ENCODE measurements at places on chromosomes 5 and 9. TPM values are rescaled to one million over a fixed set of nuclear protein-coding genes. Genes with fewer than 3 reads are reported as not detected.

Gene CATSPER3
- total RNA-seq: 0.39 TPM

Gene FOXD4L4
- total RNA-seq: not detected

Gene OR1Q1
- total RNA-seq: not detected

Gene ZNF189
- total RNA-seq: 17.9 TPM

Gene C5orf58
- total RNA-seq: not detected

Gene CDO1
- total RNA-seq: 3.3 TPM

DNA sequence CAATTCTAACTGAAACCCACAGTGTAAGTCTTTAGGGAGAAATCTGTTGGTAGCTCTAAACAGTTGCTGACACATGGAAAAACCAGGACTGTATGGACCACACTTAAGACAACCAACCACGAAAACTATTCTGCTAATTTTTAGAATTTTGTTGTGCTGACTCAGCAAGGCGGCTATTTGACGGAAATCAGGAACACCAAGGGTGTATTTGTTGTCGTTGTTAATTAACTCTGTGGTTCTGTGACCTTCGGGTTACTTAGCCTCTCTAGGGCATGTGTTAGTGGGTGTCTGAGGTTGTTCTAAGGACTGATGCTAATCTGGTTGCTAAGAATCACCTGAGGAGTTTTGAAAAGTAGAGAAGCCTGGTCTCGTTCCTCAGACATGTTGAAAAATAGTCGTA is 79.2 kb downstream of the ATP10B start:
- H3K27me3 ChIP-seq: peaks cover 11% of the 10 kb centered on the region
- no peaks in the 10 kb centered on the region for H3K36me3 ChIP-seq
- no peak for DNase-seq
- H3K4me1 ChIP-seq: no peaks in the 10 kb centered on the region
- no peak overlapping the region for H3K27ac ChIP-seq

DNA sequence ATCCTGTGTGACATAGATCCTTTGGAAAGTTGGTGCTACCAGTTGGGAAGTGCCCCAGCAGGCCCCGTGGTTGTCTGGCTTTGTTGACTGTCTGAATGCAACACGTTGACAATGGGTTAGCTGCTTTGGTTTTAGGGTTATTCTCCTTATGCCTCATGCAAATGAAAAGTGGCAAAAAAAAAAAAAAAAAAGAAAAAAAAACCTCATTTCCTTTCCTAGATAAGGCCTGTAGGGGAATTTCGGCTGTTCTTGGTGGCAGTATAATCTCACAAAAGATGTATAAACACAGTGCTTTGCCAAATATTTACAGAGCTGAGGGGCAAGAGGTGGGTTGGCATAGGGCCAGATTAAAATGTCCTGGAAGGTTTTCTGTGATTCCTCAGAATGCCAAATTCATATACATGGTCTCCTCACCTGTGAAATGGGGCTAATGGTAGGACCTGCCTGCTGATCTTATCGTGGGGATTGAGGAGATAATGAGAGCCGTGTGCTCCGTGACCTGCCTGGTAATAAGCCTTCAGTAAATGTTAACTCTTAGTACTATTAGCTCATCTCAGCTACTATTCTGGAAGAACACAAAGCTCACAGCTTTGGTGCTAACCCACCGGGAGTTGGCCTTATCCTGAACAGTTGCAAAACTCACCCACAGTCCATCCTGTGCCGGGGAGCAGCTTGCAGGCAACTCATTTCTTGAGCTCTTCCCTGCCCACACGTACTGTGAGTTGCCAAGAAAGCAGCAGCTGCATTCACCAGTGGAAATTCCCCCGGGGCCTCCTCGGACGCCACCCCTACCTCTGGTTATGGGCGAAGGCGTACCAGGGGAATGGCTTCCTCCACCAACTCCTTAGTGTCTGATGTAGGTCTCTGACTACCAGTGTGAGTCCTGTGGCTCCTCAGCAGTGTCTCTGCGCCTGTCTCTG is 220.3 kb downstream of the NR3C1 start:
- peaks cover 2% of the 10 kb centered on the region for H3K36me3 ChIP-seq
- no peak overlapping the region for H3K27ac ChIP-seq
- H3K4me1 ChIP-seq: peaks cover 28% of the 10 kb centered on the region
- no peak for DNase-seq
- no peak overlapping the region for H3K4me3 ChIP-seq
- H3K27me3 ChIP-seq: no peaks in the 10 kb centered on the region

GRCh38 chr5:25119650-25120049 is 474.9 kb upstream of the CDH10 start:
- H3K4me3 ChIP-seq: no peak overlapping the region
- H3K4me1 ChIP-seq: no peaks in the 10 kb centered on the region
- peaks cover 2% of the 10 kb centered on the region for H3K27me3 ChIP-seq
- no peak for DNase-seq

- H3K27me3 ChIP-seq: no peaks in the 10 kb centered on the region
- no peaks in the 10 kb centered on the region for H3K4me1 ChIP-seq
- H3K27ac ChIP-seq: no peak overlapping the region
- H3K36me3 ChIP-seq: no peaks in the 10 kb centered on the region
Measured at GRCh38 chr5:24817966-24818365, 173.2 kb upstream of the CDH10 start.

GRCh38 chr5:64214132-64214531 is 48.5 kb downstream of the RNF180 start:
- no peak overlapping the region for H3K27ac ChIP-seq
- DNase-seq: no peak
- H3K36me3 ChIP-seq: peaks cover 3% of the 10 kb centered on the region
- no peaks in the 10 kb centered on the region for H3K27me3 ChIP-seq
- H3K4me3 ChIP-seq: no peak overlapping the region

DNA sequence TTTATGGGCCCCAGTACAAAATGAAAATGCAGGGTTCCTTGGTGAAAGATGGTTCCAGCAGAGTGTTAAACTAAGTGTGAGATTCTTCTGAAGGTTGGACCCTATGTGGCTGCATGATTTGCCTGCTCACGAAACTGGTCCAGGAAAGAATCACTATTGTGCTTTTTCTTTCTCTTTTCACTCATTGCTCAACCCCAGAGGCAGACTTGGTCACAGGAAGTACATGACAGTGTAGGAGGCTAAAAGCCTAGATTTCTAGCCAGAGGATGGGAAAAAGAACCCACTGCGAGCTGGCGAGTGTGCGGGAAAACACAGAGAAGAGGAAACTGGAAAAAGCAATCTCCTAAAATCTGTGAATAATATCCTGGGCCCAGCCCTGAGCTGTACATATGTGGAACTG is 18.6 kb downstream of the SLC36A2 start:
- H3K4me1 ChIP-seq: no peaks in the 10 kb centered on the region
- H3K36me3 ChIP-seq: no peaks in the 10 kb centered on the region
- no peak for DNase-seq

DNA sequence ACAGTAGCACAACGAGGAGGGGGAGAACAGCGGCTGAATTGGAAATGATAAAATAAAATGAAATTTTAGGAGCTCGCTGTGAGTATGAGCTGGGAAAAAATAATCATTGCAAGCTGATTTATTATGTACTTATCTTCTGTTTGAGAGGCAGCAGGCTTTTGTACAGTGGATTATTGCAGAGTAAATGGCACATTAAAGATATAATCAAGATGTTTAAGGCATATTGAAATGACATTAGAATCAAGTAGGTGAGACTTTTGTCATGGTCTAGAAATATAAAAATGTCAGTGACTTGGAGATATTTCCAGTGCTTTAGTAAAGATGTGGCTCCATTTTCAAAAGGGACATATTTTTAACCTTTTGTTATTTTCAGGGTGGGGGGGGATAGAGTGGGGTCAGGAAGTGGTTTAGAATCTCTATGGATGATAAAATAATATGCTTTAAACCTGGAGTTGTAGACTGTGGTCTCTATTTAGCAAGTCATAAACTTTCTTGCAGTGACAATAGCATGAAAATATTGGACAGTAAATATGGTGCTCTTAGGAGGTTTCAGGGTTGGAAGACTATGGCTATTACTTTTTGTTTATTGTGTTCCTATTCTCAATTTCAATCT is 46.8 kb downstream of the PTTG1 start:
- H3K4me1 ChIP-seq: peaks cover 15% of the 10 kb centered on the region
- H3K27me3 ChIP-seq: no peaks in the 10 kb centered on the region
- DNase-seq: no peak
- H3K36me3 ChIP-seq: no peaks in the 10 kb centered on the region
- no peak overlapping the region for H3K27ac ChIP-seq

DNA sequence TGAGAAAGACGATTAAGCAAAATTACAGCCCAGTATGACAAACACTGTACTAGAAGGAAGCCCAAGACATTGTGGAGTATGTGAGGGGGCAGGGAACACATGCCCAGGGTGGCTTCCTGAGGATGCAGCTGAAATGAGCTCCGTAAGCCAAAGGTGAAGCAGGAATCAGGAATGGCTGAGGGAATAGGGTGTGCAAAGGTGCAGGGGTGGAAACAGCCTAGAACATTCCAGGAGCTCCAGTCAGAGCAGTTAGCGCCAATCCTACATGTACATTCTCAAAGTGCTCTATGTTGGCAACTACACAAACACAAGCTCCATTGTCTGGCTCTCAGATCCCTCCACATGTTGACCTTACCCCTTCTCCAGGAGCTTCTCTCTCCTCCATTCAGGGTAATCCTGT is 257.9 kb downstream of the MAN2A1 start:
- no peak overlapping the region for H3K4me3 ChIP-seq
- no peaks in the 10 kb centered on the region for H3K4me1 ChIP-seq
- H3K27me3 ChIP-seq: no peaks in the 10 kb centered on the region
- no peaks in the 10 kb centered on the region for H3K36me3 ChIP-seq
- no peak for DNase-seq
